ENCODE measurements at places on chromosomes 12 and 14.

GRCh38 chr14:84927096-84927827 is 602.7 kb upstream of the FLRT2 start:
- no peak for DNase-seq

- DNase-seq: peak; percentile 53
Observed at GRCh38 chr14:99884834-99885648, 91.8 kb downstream of the EML1 start.

GRCh38 chr12:67442347-67442841 is 173.2 kb downstream of the CAND1 start:
- no peak for DNase-seq

- no peak for DNase-seq
Observed at GRCh38 chr12:92396647-92397252, 251.1 kb upstream of the BTG1 start.

DNA sequence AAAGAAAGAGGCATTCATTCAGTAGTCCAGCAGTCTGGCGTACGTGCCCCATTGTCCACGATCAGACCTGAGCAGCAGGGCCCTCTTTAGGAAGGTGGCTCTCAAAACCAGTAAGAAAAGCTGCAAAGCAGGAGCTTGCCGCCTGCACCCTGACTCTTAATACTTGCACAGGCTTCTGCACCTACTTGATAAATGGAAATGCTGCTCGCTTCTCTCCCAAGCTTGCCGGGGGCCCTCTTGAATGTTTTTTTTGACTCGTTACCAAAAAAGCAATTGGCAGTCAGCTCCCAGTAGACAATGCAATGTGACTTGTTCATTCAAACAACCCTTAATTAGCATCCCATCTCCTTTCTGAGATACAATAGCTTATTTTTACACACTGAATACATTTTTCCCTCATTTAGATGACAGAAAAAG is 27.2 kb upstream of the PTPRB start:
- DNase-seq: no peak

DNA sequence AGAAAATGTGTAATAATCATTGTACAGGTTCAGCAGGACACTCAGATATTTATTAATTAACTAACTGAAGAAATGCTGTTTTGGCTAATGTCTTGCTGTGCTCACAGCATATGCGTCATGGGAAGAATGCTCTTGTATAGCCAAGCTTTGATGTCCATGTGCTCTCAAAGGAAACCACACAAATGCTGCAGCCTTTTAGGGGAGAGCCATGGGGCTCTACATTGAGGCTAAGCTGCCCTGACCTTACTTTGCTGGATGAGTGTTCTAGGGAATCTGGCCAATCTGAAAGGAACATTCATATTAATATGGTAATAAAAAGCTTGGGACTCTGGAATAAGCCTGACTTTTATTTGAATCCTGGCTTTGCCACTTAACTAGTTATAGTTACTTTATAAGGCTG is 9.5 kb upstream of the CRADD start:
- no peak for DNase-seq

DNA sequence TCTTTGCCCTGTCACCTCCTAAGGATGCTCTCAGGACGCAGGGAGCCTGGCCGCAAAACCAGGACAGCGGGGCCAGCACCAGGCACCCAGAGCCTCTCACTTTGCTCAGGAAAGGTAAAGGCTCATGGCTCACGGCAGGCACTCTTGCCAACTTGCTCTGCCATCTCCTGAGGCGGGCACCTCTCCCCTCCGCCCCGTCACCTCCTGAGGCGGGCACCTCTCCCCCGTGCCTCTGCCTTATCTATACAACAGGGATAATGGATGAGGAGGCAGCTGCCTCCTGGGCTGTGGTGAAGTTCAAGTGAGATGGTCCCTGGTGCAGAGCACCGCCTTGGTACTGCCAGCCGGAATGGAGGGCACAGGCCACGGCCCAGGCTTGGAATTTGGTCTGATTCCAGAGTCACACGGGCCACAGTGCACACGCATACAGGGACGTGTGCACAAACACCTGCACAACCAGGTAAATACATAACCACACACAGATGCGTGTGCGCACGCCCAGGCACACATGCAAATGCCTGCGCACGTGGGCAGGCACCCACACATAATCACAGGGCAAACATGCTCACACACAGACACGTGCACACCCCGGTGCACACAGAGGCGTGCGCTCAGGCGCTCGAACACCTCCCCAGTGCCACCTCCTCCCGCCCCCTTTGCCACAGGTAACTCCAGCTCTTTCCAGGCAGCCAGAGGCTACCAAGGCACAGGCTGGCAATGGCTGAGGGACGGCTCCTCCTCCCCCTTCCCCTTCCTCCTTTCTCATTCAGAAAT is 11.6 kb downstream of the DEGS2 start:
- no peak for DNase-seq

DNA sequence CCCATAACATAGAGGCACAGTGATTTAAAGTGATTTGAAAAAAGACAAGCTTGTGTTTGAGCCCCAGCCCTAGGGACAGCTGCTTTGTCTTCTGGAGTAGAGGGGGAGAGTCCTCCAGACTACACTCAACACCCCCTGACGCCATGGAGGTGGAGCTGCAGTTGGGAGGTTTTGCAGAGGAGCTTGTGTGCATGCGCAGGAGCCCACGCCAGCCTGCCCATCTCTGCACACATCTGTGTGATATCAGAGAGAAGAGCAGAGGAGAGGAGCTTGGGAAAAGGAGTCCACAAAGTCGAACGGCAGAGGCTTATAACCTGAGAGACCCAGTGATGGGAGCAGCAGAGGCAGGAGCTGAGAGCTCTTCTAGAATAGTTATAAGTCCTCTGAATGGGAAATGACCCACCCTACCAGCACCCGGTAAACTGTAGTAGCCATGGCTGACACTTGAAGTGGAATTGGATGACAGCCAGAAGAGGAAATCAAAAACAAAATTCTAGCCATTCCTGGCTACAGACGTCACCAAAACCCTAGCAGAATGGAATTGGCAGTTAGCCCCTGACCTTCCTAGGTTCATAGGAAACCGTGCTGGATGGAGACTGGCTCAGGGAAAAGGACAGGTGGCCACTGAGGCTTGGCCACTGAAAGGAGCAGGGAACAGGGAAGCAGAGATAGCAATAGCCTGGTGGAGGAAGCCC is 185.1 kb upstream of the VASH1 start:
- no peak for DNase-seq

- no peak for DNase-seq
Observed at GRCh38 chr12:80513211-80513610, 69.2 kb downstream of the PTPRQ start.

- DNase-seq: no peak
Observed at GRCh38 chr12:29703528-29703927, 80.2 kb downstream of the TMTC1 start.

GRCh38 chr12:11500188-11500860 is 105.0 kb upstream of the PRB2 start:
- DNase-seq: peak; percentile 65

DNA sequence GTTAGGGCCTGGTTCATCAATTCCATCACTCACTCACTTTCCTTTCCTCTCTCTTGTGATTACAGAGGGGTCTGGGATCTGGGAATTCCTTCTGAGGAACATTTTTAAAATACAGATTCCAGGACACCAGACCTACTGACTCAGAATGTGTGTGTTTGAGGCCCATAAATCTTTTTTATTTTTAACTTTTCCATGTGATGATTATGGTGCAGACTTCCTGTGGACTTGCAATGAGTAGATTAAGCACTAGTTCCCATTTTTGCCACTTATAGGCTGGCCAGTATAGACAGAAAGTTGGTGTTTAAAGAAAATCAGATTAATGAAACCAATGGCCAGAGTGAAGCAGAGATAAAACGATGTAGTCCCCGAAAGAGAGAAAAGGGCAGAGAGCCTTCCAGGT is 28.1 kb downstream of the SLC41A2 start:
- DNase-seq: no peak

- DNase-seq: no peak
Observed at GRCh38 chr14:96125536-96125935, 79.1 kb upstream of the BDKRB2 start.

GRCh38 chr14:65137648-65138307 is 35.5 kb upstream of the MAX start:
- no peak for DNase-seq

- no peak for DNase-seq
Observed at GRCh38 chr12:109695416-109695815, 18.2 kb upstream of the FAM222A start.

DNA sequence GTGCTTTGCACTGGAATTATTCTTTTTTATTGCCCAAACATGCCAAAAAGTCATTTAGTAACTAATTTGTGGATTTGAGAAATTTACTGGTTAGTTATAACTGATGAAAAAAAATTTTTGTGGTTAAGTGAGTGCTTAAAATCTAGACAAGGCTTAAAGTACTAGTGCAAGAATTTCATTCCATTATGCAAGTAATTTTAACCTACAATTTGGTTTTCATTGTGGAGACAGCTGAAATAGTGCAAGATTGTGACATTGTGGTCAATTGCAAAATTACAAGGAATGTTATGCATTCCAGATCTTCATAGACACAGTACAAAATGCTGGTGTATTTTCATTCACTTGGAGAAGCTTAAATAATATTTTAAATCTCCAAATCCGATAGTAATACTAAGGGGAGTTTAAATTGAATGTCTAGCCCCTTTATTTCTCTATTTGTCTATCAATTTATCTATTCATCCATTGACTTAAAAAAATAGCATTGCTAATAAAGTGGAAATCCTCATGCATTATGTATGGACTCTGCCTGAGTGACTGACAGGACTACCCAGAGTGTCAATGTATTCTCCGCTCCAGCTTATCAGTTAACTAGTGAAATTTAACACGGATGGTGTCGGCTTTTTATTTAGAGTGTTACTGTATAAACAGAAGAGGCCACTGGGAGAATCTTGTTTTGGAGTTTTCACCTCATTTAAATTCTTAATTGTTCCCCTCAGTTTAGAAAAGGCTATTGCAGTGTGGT is 125.9 kb downstream of the ALX1 start:
- DNase-seq: no peak

GRCh38 chr12:8823565-8824300 is 1.3 kb downstream of the A2ML1 start:
- DNase-seq: no peak

DNA sequence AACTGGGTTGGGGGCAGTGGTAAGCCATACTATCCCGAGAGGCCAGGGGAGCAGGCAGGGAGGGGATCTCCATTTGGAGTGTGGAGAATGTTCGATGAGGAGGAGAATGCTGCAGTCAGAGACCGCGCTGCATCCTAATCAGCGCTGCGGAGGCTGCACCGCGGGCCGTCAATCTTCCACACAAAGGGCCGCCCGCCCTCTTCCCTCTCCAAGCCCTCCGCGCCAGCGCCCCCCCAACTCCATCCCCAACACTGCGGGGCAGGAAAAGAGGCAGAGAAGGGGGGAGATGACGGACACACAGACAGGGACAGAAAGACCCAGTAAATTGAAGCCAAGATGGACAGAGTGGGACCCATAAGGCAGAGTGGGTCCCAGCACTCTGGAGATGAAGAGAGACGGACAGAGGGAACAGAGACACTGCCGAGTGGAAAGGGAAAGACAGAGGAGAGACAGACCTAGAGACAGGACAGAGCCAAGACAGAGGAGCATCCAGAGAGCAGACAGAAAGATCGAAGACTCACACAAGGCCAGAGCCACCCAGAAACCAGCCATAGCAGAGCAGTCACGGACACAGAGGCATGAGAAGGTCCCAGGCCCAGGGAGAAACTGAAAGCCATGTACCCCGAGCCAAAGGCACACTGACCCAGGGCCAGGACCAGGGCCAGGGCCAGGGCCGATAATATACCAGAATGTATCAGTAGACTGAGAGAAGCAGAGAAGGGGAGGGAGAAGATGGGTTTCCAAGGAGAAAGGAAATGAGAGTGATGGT is 3.5 kb downstream of the CISTR start:
- no peak for DNase-seq

GRCh38 chr12:38149395-38150073 is 167.0 kb upstream of the ALG10B start:
- no peak for DNase-seq

DNA sequence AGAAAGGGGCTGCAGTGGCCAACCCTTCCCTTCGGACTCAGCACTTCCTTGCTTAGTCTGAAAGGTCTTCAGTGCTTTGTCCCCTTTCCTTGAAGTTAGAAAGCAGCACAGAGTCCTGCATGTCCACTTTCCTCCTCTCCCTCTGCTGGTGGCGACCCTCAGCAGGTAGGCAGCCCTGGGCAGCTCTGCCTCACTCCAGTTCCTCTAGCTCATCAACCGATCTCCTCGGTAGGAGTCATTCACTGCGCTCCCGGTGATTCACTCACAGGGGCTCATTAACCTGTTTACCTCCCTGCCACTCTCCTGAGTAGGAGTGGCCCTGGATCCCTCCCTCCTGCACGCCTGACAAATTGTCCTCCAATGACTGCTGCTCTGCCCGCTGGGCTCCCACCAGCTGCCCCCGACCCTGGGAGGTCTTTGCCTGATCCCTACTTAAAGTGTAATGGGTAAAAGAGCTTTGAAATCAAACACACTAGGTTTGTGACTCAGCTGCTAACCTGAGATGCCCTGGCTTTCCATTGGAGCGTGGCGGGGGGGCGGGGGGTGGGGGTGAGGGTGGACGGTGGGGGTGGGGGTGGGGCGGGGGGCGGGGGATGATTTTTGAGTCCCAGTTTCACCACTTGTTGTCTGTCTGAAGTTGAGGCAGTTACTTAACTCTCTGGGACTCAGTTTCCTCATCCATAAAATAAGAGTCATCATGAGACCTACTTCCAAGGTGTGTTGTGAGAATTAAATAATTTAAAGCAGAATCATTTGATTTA is 4.2 kb downstream of the SCNN1A start:
- no peak for DNase-seq

GRCh38 chr12:25236190-25236589 is 14.5 kb downstream of the KRAS start:
- no peak for DNase-seq

- no peak for DNase-seq
Observed at GRCh38 chr12:104175726-104176247, 37.8 kb upstream of the NFYB start.

- no peak for DNase-seq
Observed at GRCh38 chr12:64678835-64679234, 68.5 kb downstream of the RASSF3 start.

DNA sequence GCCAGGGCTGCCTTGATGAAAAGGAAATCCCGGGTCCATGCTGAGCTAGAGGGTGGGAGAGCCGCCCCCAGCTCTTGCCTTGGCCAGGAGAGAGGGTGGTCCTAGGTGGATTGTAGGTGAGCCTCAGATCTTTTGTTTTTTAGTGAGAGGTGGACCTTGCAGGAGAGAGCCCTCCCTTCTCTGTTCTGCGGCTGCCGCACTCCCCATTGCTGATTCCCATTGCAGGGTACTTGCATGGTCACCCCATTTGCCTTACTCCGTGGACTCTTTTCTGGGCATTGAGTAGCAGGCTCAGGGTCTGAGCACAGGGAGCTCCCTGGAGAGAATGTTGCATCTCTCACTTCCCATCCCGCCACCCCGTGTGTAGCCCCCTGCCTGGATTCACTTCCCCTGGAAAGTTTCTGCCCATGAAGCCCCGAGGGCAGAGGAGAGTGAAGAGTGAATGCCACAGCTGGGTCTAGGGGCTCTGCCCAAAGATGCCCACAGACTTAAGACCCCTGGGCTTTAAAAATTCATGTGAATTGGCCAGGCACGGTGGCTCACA is 10.2 kb downstream of the VASH1 start:
- no peak for DNase-seq

All from GM20000 (cell line).